ENCODE measurements at places on chromosomes 5 and 9.

GRCh38 chr9:126588491-126589168, 25.1 kb upstream of the LMX1B start:
- no peak for DNase-seq

DNA sequence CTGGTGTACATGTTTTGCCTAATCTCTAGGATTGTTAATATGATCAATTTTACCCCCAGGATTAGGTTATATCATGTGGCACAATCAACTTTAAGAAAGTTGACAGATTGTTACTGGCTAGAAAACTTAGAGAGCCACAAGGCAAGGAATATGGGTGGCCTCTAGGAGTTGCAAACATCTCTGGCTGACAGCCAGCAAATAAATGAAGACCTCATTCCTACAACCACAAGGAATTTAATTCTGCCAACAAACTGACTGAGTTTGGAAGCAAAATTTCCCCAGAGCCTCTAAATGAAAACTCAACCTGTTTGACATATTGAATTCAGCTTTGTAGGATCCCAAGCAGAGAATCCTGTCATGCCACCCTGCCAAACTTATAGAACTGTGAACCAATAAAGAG, 196.4 kb upstream of the PTGER4 start:
- no peak for DNase-seq

DNA sequence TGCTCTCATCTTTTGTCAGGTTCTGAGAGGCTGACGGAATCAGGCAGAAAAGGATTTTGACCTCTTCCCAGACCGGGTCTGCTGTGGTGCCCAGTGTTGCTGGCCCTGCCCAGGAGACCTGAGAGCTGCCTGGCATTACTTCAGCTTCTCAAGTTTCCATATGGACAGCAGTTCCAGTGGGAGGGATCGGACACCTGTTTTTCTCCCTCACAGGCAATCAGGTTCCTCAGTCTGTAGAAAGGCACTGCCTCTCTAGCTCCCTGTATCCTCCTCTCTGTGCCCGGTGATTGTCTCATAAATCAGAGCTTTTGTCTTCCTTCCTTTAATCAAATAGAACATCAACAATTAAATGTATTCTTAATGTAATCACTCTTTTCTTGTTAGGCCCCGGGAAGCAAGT, 198.7 kb downstream of the SEMA6A start:
- no peak for DNase-seq

DNA sequence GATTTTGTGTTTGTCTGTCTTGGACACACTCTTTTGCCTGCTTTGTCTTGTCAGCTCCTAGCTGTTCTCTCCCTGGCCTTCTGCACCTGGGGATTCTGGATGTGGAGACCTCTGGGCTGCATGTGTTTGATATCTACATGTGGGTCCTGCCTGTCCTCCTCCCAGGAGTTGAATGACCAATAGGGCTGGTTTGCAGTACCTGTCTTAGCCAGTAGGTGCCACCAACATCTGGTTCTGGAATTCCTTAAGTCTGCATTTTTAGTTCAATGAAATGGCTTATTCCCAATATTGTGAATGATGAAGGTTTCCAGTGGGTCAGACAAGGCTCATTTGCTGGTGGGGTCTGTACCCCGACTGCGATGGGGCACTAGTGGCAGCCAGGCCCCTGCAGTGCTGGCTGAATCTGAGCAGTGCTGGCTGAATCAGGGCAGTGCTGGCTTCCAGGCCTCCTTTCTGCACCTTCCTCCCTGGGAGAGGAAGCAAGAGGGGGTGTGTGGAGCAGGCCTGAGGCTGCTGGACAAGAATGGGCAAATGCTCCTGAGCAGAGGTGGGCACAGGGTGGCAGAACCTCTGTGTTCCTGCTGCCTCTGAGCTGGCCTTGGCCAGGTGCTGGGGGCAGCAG, 73.3 kb downstream of the RXRA start:
- peak; percentile 30 for DNase-seq

DNA sequence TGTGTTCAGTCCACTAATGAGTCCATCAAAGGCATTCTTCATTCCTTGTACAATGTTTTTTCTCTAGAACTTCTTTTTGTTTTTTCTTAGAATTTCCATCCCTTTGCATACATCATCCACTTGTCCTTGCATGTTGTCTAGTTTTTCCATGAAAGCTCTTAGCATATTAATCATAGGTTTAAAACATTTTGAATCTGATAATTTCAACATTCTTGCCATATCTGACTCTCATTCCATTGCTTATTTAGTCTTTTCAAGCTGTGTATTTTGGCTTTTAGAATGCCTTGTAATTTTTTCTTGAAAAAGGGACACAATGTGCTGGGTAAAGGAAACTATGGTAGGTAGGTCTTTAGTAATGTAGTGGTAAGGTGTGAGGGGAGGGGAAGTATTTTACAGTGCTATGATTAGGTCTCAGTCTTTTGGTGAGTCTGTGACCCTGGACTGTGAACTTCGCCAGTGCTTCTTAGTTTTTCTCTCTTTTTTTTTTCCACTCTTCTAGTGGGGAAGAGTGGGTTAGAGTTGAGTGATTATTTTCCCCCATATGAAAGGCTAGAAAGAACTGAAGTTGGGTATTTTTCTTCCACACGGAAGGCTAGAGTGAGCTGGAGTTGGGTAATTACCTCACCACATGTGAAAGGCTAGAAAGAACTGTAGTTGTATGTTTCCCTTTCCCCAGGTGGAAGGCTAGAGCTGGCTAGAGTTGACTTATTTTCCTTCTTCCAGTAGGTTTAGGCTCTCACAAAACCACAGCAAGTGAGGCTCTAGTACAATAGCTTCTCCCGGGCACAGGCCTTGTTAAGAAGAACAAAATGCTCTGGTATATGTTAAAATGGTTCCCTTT, 172.1 kb downstream of the SNX18 start:
- no peak for DNase-seq

DNA sequence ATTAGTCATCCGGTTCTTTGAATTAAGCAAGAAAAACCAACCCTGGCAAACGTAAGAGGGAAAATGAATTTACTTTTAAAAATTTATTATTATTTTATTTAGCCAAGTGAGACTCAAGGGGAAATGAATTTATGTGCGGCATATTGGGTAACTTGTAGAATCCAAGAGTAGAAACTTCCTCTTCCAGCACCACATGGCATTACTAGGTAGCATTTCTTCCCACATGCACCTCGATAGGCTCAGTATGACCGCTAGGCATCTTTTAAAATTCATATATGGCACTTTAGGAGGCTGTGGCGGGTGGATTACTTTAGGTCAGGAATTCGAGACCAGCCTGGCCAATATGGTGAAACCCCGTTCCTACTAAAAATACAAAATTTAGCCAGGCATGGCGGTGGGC, 17.6 kb upstream of the MYO10 start:
- no peak for DNase-seq

- no peak for DNase-seq
Measured at GRCh38 chr5:150434464-150434863, 15.1 kb downstream of the RPS14 start.

- DNase-seq: no peak
Measured at GRCh38 chr9:89878003-89878411, 273.2 kb downstream of the GADD45G start.

- DNase-seq: no peak
Measured at GRCh38 chr9:14395317-14396082, 81.6 kb upstream of the NFIB start.

GRCh38 chr5:160507221-160507721, 85.6 kb downstream of the PTTG1 start:
- peak; percentile 62 for DNase-seq

GRCh38 chr5:65483546-65484346, 2.0 kb upstream of the ADAMTS6 start:
- peak; percentile 36 for DNase-seq

DNA sequence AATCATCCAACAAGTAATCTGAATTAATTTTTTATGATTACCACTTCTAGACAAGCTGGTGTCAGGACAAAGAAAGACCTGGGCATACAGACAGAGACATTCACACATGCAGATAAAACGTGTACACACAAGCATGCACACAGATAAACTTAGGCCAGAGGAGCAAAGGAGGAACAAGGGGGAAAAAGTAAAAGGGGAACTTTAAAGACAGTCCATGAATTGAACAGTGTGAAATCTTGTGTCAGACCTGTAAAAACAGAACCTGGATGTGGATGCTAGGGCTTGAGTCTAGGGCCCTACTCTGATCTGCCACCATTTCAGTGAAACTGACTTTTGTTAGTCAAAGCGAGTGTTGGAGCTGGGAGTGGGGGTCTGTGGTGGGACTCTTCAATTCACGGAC, 11.2 kb upstream of the ZSWIM6 start:
- DNase-seq: no peak

DNA sequence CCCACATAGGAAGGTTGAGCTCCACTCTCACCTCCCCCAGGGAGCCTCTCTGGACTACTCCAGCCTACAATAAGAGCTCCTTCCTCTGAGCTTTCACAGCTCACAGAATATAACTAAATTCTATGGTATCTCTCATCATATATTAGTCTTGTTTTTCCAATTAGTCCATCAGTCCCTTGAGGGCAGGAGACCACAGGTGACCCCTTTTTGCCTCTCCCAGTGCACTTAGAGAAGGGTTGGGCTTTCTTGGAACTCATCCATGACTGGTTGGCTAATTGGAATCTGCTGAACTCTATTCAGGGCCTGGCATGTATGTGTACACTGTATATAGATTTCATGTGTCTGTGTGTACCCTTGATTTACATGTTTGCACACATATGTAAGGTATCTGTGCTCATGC, 50.4 kb upstream of the ARAP3 start:
- DNase-seq: no peak

DNA sequence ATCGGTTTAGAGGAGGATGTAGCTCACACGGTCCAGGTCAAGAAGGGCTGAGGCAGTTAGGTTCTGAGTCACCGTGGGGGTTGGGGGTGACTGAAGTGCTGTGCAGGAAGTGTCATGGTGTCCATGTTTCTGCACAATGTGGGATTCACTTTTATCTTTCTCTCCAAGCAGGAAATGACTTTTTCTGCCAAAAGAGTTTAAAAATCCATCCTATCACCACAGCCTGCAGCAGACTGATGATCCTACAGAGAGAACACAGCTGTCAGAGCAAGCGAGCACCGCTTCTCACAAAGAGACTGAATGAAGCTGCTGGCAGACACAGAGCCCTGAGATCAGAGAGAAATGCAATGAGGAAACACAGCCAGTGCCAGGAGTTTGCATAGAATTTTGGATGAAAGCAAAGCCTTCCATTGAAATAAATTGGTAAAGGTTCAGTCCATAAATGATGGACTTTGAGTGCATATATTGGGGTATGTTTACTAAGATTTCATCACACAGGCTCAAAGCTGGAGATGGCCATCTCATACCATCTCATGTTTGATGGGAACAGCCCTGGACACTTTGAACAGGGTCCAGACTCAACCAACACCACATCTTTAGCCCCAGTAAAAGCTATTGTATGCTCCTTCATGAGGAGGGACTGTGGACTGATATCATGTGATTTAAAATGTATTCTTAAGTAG, 213.9 kb upstream of the FBXL7 start:
- no peak for DNase-seq

DNA sequence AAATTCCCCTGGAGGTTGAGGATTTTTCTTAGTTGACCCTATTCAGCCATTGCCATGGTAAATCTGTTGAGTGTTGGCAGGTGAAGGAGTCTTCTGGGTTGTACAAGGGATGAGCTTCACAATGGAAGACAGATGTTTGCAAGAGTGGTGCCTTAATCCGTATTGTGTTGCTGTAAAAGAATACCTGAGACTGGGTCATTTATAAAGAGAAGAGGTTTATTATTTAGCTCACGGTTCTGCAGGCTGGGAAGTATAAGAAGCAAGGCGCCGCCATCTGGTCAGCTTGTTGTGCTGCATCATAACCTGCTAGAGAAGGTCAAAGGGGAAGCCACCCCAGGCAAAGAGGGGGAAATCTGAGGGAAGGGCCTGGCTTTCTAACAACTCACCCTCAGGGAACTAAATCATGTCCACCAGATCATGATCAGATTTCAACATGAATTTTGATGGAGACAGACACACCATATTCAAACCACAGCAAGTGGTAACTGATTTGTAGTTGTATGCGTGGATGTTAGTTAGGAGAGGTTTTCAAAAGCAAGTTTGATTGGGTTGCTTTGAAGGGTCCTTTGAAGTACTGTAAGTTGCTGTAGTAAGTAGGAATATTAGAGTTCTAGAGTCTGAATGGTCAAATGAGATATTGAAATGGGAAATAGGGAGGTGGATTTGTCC, 2.5 kb downstream of the TNPO1 start:
- peak; percentile 65 for DNase-seq

- DNase-seq: no peak
Measured at GRCh38 chr5:8417316-8418048, 548.5 kb downstream of the MTRR start.

GRCh38 chr5:143606043-143606752, 202.7 kb upstream of the NR3C1 start:
- DNase-seq: peak; percentile 91

DNA sequence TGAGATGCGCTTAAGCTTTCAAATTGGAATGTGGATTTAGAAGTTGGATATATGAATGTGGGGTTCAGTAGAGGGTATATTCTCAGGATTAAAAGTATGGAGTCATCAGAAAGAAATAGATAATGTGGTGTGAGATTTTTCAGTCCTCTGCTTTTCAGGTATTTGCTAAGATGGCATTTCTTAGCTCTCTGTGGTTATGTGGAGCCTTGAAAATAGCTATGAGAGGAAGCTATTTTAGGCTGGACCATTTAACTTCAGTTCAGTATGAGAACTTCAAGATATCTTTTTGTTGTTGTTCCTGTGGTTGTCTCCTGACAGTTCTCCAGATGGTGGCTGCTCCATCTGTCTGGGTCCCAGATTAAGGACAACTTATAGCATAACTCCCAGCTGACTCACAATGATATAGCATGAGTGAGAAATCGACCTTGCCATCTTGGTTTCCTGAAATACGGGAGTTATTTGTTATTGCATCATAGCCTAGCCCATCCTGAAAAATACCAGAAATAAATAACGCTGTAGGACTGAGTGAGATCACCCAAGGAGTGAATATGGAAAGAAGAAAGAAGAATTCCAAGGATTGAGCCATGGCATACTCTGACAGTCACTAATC, 461.5 kb downstream of the ANXA1 start:
- DNase-seq: no peak

GRCh38 chr9:126869368-126869767, 8.9 kb downstream of the ZBTB34 start:
- no peak for DNase-seq

GRCh38 chr5:79924936-79925893, 65.8 kb downstream of the MTX3 start:
- peak; percentile 51 for DNase-seq

GRCh38 chr5:34849253-34849652, 10.3 kb downstream of the TTC23L start:
- DNase-seq: no peak

GRCh38 chr5:147796556-147797308, 14.2 kb upstream of the JAKMIP2 start:
- DNase-seq: no peak

DNA sequence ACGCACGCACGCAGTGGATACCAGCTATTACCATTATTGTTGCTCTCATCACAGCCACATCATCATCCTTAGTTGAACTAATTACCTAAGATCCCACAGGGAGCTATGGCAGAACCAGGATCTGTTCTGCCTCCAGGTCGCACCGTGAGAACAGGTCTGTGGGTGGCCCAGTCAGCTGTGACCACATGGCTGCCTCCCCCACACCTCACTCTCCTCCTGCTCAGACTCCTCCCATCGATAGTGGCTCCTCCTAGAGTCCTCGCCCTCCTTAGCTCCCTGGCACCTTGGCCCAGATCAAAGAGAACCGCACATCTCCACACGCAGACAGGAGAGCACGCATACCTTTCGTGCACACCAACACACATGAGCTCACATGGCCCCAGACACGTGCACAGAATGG, 32.4 kb upstream of the RPL26L1 start:
- no peak for DNase-seq

Measured in activated CD4-positive, alpha-beta T cell treated with anti-CD3 and anti-CD28 coated beads, Interleukin-2, Interleukin-6, amounts not matched to agents 100 ng/mL and 50 ng/mL, durations not matched to agents 16 hours and 8 hours (primary cell).